ENCODE measurements at places on chromosomes 16 and 17. TPM values are rescaled to one million over a fixed set of nuclear protein-coding genes. Genes with fewer than 3 reads are reported as not detected.

PPL gene
- total RNA-seq, result 7.0 TPM

IGF2BP1 gene
- total RNA-seq, result 0.85 TPM

CMTR2 gene
- 40.5 TPM for total RNA-seq

ARL17A gene
- 3.4 TPM for total RNA-seq

SLC25A10 gene
- 28.4 TPM for total RNA-seq

PRSS36 gene
- total RNA-seq, result 0.51 TPM

SLFN12 gene
- 75.6 TPM for total RNA-seq

OTOP3 gene
- total RNA-seq, result not detected

HSF5 gene
- 0.05 TPM for total RNA-seq

FKBP10 gene
- total RNA-seq, result 244 TPM

DNA sequence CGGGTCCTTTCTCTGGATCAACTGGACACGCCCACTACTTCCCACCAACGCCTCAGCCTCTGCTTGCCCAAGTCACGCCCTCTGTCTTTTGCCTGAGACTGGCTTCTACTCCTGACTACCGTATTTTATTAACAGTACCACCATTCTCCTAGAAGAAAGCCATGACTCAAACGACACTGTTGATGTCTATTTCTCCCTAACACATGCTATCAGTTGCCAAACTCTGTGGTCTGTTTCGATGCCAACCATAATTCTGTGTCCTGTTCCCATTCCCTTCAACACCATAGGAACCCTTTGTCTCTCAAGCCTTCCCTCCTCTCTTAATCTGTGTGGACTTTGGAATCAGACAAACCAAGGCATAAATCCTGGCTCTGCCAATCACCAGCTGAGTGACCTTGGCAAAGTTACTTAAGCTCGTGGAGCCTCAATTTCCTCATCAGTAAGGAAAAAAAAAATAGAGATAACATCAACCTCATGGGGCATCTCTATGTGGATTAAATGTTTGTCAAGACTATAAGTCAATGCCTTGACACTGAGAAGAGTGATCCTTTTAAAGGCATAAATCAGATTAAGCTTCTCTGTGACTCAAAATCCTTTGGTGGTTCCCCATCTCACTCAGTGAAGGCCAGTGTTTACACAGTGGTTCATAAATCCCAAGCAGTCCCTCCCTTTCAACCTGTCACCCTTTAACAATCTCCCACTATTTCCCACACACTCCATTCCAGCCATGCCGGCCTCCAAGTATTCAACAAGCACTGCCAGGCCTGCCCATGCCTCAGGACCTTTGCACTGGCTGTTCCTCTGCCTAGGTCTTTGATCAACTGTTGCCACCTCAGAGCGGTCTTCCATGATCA lies 45.6 kb downstream of the ERN1 start:
- DNase-seq, result no peak

DNA sequence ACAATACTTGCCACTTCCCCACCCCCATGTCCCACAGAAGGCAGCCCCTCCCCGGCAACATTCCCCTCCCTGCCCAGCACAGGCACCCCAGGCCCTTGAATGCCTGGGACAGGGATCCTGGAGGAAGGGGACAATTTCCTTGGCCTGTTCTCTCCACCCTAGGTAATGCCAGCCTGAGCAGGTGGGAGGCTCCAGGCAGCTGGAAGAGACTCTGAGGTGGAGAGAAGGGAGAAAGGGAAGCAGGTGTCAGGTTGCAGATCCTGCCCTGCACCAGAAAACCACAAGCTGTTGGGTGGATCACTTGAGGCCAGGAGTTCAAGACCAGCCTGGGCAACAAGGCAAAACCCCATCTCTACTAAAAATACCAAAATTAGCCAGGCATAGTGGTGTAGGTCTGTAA lies 8.9 kb downstream of the MPP2 start:
- DNase-seq, result no peak

- DNase-seq, result no peak
Measured at GRCh38 chr16:52463904-52464303, 83.0 kb downstream of the TOX3 start.

GRCh38 chr17:63041722-63042121 lies 75.7 kb downstream of the TANC2 start:
- DNase-seq, result no peak

DNA sequence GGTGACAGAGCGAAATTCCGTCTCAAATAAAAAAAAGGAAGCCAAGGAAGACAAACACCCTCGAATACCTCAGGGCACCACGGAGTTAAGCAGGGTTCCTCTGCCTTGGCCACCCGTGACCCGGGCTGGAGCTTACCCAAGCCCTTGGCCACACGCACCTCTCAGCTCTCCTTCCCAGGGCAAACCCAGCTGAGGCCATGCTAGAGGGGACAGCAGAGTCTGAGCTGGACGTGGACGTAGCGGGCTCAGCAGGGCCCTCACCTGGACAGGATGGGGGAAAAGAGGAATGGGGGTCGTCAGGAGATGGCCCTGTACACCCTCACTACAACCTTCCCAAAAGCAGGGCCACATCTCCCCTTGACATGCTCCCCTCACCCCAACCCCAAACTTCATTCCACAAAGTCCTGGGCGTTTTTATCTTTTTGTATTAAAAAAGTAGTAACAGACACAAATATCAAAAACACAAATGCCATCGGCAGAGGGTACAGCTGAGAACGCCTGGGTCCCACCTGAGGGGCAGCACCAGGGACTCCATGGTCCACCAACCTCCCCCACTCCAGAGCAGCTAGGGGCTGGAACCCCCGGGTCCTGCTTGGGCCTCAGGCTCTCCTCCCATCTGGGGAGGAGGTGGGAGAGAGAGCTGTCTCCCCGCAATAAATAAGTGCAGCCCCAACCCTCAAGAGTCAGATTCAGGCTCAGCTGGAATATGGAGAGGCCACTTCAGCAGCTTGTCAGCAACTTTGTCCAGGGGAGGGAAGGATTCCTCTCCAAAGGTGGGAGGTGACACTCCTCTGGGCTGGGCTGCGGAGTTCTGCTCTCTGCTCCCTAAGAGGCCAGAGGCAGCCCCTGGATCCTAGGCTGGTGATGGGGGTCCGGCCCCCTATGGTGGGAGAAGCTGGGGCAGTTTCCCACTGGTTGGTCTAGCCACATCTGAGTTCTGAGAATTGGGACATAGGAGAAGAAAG lies 11.9 kb downstream of the PER1 start:
- DNase-seq, result no peak

GRCh38 chr17:49715717-49716279 lies 8.0 kb upstream of the SLC35B1 start:
- DNase-seq, result no peak

DNA sequence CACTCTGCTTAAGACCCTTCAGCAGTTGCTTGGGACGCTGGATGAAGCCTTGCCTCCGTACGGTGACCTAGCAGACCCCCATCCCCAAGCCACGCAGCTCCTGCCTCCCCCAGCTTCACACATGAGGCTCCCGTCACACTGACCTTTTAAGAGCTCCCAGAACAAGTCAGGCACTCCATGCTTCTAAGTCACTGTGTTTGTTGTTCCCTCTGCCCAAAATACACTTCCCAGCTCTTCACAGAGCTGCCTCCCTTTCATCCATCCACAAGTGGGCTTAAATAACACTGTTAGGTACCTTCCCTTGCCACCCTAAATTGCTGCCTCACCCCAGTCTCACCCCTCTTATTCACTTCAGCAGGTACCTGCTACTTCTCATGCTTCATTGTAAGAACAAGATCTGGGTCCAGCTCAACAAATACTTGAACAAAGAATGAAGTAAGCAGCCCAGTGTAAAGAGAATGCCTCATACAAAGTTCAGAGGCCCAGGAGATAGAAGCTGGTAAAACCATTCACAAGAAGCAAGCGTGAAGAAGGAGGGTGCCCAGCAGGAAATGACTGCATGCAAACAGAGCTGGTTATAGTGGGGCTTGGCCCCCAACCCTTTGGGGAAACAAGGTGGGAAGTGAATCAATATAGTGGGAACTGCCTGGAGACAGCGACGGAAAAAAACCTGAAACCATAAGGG lies 5.8 kb downstream of the ZC3H7A start:
- DNase-seq, result peak; percentile 16

DNA sequence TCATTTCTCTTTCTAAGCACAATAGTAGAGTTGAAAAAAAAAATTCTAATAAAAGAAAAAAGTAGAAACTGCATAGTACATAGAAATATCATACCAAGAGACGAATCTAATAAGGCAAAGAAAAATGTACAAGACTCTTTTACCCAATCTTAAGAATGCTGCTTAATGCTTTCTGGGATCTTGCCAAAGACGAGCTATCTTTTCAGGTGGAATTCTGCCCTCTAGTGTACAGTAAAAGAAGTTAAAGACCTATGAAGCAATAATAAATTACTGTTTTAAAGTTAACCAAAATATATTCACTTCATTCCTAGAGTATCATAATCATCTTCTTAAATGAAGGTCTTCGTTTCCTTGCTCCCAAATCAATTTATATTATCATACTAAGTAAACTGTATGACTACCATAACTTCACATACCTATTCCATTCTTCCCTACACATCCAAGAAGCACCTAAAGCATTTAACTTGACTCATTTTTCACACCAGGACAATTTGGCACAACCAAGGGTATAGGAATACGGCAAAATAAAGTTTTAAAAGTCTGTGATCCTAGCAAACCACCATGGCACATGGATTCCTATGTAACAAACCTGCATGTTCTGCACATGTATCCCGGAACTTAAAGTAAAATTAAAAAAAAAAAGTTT lies 47.7 kb downstream of the CFDP1 start:
- peak; percentile 92 for DNase-seq

GRCh38 chr16:50838885-50839284 lies 97.0 kb downstream of the CYLD start:
- no peak for DNase-seq

- peak; percentile 28 for DNase-seq
Measured at GRCh38 chr17:81135505-81136278, 29.6 kb upstream of the PVALEF start.

- no peak for DNase-seq
Measured at GRCh38 chr17:29874931-29875596, 55.0 kb downstream of the SSH2 start.

DNA sequence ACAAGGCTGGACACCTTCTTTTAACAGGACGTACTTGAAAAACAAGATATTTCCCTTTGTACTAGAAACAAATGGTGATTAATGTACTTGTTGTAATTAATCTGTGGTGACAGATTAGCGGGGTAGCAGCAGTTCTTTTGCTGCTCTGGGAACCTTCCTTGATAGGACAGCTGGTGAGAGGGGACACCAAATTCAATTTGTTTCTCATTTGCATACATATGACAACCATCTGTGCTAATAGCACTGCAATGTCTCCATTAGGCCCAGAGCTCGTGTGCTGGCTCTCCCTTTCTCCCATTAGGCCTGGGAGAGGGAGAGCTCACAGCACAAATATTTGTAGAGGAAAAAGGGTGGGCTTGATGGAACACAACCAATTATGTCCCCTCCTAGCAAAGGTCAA lies 221.0 kb upstream of the HS3ST3A1 start:
- no peak for DNase-seq

GRCh38 chr16:9787717-9788116 lies 394.5 kb downstream of the GRIN2A start:
- DNase-seq, result no peak

DNA sequence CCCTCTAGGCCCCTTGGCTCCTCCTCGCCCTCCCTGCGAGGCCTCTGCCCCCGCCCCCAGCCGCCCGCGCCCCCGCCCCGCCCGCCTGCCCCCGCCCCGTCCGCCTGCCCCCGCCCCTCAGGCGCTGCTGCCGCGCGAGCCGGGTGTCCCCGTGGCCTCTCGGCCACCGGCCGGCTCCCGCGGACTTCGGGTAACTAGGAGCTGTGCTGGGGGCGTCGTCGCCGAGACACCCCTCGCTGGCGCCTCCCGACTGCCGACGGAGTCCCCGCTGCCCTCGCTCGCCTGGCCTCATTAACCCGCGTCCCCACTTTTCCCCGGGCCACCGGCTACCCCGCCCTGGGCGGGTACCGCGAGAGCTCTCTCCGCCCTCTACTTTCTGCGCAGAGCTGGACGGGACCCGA lies at the start of gene TLCD1:
TSS of gene TLCD1 (minus strand) at position 8 of the 401 bp plus-strand sequence. CDS start 136 bp downstream, outside the sequence.
- peak; percentile 57 for DNase-seq

- DNase-seq, result no peak
Measured at GRCh38 chr17:47221154-47221553, 12.0 kb downstream of the MYL4 start.

DNA sequence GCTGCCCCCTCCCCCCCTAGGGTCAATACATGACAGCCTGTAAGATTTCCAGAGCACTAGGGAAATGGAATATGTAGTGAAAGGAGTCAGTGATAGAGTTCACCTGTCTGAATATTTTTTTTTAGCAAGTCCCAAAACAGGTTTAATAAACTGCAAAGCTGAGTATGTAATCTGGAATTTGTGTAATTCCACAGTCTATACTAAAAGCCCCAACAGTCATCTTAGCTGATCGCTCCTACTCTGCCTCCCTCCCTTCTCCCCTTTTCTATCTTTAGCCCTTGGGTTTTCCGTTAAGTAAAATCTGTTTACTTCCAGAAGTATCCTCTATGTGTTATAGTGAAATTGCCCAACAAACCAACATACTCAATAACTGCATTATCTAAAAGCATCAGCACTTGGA lies 3.5 kb downstream of the CDH13 start:
- no peak for DNase-seq
